ENCODE measurements at places on chromosomes 2 and 18.

DNA sequence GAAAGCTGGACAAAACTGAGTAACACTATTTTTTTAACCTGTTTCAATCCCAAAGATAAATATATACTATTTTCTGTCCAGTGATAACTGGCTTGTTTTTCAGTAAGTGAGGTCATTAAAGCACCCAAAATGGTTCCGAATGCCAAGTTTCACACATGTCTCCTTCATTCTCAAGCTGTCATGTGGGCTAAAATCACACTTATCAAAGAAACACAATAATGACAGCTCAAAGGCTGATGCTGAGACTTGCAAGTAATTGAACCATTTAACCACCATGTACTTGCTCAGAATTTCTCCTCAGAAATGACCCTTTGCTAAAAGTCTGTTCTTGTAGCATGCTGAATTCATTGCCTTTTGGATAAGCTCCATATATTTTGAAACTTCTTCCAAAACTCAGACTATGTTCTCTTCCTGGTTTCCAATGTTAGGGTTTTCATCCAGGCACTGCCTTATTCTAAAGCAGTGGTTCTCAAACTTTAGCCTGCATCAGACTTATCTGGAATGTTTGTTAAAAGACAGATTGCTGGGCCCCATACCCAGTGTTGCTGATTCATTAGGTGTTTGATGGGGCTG, 149.8 kb downstream of the VWC2L start:
- no peak for DNase-seq

- DNase-seq: no peak
These were observed 40.4 kb downstream of the SYT4 start for GRCh38 chr18:43236921-43237320.

- no peak for DNase-seq
These were observed 11.5 kb upstream of the PNPT1 start for GRCh38 chr2:55705027-55705653.

- no peak for DNase-seq
These were observed 33.0 kb downstream of the MAL start for GRCh38 chr2:95058466-95058988.

GRCh38 chr2:222057347-222058073, 241.3 kb downstream of the PAX3 start:
- DNase-seq: no peak

DNA sequence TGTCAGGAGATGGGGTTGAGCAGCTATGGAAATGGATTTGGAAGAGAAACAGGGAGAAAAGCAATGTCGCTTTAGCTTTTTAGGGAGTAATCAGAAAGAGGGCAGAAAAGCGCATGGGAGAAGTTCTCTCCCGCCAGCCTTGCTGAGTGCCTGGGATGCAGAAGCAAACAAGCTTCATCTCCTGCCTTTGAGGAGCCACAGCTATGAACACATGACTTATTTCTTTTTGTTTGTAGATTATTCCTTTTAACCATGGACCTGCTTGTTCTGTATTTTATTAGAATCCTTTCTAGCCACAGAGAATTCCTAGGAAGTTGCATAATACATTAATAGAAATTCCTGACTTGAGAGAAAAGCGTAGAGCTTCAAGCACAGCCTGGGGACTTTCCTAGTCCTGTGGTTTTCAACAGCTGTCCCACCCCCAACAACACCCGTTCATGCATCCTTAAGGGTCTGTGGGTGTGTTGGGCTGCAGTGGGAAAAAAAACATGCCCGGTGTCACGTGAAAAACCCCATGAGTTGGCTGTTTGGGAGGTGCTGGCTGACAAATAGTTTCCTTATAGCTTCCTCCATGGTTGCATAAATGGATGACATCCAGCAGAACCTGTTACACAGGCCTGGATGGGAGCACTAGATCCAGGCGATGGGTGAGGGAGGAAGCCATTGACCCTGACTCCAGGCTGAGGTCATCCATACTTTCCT, 14.9 kb downstream of the SLC9A4 start:
- no peak for DNase-seq

DNA sequence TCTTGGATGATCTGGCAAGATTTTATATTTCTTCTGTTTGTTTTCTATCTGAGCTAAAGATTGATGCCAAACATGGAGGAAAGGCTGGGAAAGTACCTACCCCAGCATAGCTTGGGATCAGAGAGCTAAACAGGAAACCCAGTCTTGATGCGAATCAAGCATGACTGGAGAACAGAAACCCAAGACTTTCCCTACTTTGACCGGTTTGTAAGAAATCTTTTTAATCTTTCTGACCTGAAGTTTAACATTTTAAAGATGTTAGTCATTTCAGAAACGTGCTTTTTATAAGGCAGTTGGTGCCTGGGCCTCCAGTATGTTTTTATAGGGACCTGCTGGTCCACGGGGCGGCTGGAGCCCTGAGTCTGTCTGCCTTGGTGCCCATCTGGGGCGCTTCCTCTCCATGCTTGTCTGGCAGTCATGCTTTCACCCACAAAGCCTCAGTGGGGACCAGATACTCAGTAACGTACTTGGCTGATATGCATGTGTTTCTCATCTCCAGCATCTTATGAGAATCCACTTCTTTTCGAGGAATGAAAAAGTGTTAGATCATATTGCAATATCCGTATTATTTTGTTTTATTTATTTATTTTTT, 266.5 kb downstream of the PTGR3 start:
- DNase-seq: no peak

DNA sequence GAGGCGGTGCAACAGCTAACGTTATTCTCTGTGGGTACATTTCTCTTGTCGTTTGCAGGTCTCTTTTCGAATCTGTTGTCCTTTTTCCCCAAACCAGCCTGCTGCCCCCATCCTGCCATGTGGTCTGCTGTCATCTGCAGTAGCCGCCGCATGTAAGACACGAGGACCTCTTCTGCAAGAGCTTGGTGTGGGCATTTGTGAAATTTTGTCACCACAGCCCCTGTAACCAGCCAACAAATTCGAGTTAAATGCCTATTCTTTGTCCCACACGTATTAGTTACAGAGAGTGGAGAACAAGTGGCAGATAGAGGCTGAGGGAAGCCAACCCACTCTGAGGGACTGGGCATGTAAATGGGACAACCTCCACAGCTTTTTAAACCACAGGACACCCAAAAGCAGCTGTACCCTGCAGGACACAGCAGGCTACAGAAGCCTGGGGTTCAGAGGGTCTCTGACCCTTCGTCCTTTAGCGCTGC, 35.0 kb downstream of the ITGA6 start:
- DNase-seq: no peak

DNA sequence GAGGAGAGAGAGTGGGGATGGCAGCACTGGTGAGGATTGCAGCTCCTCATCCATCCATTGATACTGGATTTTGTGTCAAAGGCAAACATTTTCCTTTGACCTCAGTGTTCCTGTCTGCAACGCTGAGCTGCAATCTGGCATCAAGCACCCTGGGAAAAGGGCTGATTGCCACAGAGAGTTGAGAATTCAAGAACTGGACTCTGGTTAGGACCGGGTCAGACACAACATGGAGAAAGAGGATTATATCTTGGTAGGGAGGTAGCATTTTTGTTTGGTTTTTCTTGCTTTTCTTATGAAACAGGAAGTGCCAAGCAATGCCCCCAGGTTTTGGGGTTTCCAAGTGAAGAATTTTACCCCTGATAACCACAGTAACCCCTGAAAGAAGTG, 81.9 kb upstream of the PKDCC start:
- DNase-seq: no peak

GRCh38 chr18:36460854-36461253, 163.3 kb downstream of the FHOD3 start:
- DNase-seq: no peak

DNA sequence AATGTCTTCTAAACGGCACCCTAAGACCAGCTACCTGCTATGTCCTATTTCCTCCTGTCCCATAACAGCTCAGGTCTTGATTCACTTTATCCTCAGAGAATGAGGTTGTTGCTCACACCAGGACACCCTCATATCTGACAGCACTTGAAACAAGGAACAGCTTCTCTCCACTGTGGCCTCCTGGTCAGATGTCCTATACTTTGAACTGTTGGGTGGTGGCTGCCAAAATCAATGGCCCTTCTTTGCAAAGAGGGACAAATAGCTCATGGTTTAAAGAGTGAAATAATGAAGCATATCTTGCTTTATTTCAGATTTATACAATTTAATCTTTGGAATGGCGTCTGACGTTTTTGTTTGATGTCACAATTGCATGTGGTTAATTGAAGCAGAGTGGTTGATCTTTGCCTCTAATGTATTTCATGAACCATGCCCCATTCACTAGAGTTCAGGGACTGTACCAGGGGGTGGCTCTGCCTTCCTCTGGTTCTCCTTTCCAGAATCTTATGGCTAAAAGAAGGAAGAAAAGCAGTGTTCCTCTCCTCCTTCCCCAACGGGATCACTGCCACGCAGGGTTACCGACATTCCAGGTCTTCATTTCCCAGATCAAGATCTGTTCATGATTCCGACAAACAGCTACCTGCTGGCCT, 24.1 kb upstream of the ZCCHC2 start:
- no peak for DNase-seq

GRCh38 chr2:137823196-137823595, 141.1 kb upstream of the HNMT start:
- no peak for DNase-seq

DNA sequence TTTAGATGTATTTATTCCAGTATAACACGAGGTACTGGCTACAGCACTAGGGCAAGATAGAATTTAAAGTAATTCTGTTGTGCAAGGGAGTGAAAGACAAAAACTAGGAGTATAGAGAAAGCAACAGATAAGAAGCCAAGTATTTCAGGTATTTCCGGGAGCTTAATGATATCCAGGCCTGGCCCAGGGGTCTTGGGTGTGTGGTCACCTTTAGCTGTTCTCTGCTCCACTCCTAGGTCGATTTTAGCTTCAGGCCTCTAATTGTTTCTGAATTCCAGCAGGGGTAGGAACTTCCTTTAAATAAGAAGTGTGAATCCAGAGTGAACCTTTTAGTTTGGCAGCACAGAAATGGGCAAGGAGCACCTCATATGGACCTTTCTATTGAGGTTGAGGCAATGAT, 342.3 kb upstream of the MYT1L start:
- no peak for DNase-seq

- DNase-seq: no peak
These were observed 140.2 kb downstream of the MTCL1 start for GRCh38 chr18:8845506-8845905.

DNA sequence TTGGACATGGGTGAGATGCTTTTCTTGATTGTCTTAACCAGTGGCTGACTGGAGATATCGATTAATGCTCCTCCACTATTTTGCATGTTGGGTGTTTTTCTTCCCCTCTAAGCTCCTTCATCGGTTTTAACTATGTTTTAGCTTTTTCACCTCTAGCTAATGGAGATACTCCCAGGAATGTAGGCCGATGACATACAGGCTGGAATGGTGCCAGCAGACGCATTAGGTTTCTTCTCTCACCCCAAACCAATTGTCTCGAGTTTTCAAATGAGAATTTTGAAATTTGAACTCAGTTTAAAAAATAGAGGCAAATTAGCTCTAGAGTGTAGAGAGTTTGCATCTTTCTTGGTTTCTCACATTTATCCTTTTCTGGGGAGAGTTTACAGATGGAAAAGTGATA, 247.6 kb downstream of the RPRM start:
- DNase-seq: no peak

DNA sequence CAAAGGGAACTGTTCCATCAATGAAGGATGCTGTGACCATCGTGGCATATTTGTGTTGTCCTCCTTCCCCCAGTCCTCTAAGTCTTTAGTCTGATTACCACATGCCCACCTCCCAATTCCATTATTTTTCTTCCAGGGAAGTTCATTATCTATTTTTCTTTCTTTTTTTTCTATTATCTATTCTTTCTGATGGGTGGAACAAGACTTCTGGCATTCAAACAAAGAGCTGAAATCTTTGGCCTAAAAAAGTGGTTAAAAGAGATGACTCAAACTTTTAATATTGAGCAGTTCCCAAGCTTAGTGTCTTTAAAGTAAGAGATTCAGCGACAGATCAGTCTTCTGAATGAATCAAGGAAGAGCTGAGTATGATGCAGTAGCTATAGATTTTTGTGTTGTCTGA, 66.6 kb downstream of the DIS3L2 start:
- no peak for DNase-seq

GRCh38 chr2:108079736-108080135, 93.4 kb downstream of the SLC5A7 start:
- no peak for DNase-seq

GRCh38 chr2:3241971-3242746, 135.5 kb downstream of the EIPR1 start:
- DNase-seq: no peak

- no peak for DNase-seq
These were observed 190.3 kb downstream of the ARL4C start for GRCh38 chr2:234306426-234307173.

DNA sequence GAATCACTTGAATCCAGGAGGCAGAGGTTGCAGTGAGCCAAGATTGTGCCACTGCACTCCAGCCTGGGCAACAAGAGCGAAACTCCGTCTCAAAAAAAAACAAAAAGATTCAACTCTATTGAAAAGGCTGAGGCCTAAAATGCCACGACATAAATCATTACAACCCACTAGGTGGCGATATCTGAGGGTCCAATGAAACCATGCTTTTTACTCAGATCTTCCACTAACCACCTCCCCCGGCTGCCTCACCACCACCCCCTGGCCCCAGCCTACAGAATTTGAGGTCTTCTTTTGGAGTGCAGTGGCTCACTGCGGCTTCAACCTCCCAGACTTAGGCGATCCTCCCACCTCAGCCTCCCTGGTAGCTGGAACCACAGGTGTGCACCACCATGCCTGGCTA, 57.5 kb downstream of the AP1S3 start:
- DNase-seq: no peak

DNA sequence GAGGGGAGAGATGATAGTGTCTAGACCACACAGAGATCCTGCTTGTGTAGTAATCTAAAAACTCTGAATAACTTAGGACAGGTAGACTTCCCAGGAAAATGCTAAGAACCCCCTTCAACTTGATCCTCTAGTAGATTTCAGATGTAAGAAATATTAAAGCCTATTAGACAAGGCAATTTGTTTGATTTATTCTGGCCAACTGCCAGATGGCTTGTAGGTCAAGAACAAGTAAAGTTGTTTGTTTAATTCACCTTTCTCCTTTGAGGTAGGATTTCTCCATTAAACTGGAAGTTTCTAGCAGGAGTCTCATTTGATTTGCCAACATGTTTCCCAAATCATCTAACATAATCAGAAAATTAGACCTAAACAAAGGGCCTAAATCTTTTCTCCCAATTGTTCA, 48.6 kb downstream of the SH3RF3 start:
- no peak for DNase-seq

DNA sequence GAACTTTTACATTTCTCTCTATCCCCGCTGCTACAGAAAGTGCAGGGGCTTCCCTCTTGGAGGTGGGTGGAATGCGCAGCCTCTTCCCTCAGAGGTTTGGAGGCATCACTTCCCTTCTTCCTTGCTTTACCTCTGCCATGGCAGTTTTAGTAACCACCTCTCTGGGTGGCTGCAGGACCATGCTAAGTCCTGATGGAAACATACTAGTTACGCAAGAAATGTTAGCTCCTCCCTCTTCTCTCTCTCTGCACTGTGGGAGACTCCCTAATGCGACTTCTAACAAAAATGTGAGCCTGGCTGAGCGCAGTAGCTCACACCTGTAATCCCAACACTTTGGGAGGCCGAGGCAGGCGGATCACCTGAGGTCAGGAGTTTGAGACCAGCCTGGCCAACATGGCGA, 116.8 kb upstream of the RAB6C start:
- no peak for DNase-seq

GRCh38 chr2:134118279-134119116, 135.4 kb upstream of the MGAT5 start:
- DNase-seq: no peak

GRCh38 chr18:3603421-3604234, 153.7 kb downstream of the TGIF1 start:
- DNase-seq: no peak

GRCh38 chr2:55875434-55876135, 48.0 kb downstream of the EFEMP1 start:
- DNase-seq: no peak

Data from NCI-H2107 (cell line).